Right kidney (tissue), 9 donors: ENCODE measurements at places on chromosomes 5 and 9.
A peak's percentile ranks its signal among the peaks of the same experiment; 100 is the strongest.

GRCh38 chr5:140372971-140373487, 13.0 kb downstream of the SLC4A9 start:
- DNase-seq = peak; percentile 44

GRCh38 chr5:59798862-59799667, 94.5 kb downstream of the PDE4D start:
- DNase-seq = peak; percentile 24

DNA sequence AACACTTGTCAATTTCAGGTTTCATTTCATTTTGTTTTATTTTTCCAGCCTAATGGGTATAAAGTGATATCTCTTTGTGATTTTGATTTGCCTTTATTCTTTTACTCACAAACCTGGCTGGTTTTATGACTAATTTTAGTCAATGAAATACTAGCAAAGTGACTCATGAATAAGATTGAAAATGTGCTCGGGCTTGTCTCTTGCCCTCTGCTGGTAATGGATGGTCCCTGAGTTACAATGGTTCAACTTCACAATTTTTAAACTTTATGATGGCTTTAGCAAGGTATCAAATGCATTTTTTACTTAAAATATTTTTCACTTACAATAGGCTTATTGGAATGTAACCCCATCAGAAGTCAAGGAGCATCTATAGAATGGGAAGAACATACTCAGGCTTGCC, 431.4 kb upstream of the CCNG1 start:
- no peak for DNase-seq

GRCh38 chr5:3962113-3962512, 366.5 kb downstream of the IRX1 start:
- no peak for DNase-seq

DNA sequence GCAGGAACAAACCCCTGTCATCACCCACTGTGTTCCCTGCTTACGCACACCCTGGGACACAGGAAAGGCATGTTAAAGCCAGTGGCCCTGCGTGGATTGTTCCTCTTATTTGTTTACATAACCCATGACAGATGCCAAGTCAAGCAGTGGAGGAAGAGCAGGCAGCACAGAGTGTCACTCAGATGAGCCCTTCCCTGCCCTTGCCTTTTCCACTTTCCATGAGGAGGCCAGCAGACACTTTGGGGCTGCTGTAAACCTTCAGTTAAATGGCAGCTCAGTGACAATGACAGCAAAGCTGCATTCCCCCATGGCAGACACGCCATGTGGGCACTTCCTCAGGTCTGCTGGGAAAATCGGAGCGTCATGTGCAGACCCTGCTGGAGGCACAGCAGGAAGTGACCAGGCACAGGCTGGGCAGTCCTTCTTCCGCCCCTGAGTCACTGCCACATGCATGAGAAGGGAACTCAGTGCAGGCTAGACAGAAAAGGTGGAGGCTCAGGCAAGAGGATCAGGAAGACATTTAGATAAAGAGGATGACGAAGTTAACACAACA, 216.8 kb upstream of the PIK3R1 start:
- DNase-seq = no peak

GRCh38 chr5:67253911-67254310, 57.3 kb upstream of the CD180 start:
- no peak for DNase-seq

- DNase-seq = no peak
Observed at GRCh38 chr5:124104821-124105220, 592.8 kb downstream of the CSNK1G3 start.

GRCh38 chr5:148465381-148466235, 81.8 kb downstream of the FBXO38 start:
- DNase-seq = no peak

DNA sequence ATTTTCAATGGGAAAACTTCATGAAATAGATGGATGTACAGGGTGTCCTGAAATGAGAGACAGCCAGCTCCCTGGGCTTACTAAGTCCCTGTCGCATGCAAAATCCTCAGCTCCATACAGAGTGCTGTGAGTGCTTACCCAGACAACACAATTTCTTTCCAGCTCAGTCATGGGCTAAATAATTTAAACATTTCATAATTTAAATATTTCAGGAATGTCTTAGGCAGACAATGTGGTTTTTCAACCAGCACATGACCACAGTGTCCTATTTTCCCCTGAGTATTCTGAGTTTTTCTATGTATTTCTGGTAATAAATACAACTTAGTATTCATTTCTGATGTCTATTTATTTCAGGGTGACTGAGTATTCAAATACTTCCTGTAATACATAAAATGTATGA, 188.5 kb upstream of the SNX2 start:
- DNase-seq = no peak

DNA sequence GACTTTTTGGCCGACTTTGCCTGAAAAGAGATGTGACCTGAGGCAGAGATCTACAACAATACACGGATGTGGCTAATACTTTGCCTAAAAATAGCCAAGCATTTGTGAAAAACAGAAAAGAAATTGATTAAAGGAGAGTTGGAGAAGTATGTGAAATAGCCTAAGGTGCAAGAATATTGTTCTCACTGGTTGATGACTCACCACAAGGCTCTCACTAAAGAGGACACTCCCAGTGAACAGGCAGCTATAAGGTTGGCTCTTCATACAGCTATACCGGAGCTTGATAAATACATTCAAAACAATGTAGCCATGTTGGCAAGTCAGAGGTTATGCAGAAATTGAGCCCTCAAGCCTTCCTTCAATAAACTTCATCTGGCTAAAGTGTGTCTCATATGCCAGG, 317.2 kb upstream of the GRAMD2B start:
- no peak for DNase-seq

DNA sequence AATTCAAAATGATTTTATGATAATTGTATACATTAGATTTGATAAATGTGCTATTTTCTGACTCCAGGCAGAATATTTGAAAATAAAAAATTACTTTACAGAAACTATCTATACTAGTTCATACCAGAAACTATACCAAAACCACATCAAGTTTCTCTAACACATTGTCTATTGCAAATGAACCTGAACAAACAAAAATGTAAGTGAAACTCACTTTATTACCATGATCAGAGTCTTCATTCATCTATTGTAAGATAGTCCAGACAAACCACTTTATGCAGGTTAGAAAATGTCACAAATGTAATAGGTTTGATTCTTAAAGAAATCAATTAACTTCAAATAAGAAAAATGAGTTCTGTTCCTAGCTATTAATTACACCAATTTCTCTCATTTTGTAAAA, 99.4 kb downstream of the OXCT1 start:
- DNase-seq = no peak

DNA sequence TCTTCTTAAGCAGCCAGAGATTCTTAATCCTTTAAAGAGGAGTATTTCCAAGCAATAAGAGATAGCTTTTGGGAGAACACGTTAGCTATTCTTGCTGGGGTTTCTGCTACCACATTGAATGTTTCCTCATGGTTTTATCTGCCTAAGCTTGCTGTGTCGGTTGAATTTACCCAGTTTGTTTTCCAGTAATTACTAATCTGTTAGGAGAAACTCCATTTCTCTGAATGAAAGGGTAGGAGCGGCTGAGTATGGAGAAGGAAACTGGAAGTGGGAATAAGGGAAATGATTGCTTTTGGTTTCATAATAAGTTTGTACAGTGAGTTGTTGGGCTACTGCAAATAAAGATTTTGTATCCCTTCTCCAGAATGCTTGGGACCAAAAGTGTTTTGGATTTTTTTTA, 1.2 kb downstream of the JAK2 start:
- DNase-seq = no peak

DNA sequence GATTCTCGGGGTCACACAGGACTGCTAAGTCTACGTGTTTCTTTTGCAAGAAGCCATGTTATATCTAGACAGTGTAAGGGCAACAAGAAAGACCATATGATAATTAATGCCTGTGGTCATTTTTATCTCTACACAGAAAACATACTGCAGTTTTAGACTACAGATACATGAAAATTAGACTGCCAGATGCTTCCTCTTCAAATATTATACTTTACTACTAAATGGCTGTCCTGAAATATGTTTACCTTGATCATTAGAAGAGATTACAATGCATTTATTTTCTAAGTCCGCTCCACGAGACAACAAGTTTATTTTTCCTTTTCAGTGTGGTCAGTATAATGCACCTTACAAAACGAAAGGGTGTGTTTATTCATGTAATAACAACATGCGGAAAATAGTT, 147.6 kb downstream of the KIAA0825 start:
- DNase-seq = no peak

- no peak for DNase-seq
Observed at GRCh38 chr5:88967633-88968585, 84.9 kb upstream of the MEF2C start.

DNA sequence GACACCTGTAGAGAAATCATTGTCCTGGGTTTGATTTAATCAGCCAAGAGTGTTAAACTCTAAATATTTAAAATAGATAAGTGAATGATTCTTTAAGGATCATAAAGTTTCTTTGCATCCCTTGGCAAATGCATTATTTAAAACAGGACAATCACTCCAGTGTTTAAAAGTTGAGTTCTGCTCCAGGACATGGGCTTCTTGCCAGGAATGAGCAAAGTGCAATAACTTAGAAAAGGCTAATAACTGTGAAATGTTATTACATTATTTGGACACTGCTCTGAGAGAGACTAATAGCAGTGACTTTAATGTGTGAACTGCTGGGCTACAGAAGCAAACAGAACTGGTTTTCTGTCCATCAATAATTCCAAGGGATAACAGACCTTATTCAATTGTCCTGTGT, 283.3 kb downstream of the GABRB2 start:
- no peak for DNase-seq

DNA sequence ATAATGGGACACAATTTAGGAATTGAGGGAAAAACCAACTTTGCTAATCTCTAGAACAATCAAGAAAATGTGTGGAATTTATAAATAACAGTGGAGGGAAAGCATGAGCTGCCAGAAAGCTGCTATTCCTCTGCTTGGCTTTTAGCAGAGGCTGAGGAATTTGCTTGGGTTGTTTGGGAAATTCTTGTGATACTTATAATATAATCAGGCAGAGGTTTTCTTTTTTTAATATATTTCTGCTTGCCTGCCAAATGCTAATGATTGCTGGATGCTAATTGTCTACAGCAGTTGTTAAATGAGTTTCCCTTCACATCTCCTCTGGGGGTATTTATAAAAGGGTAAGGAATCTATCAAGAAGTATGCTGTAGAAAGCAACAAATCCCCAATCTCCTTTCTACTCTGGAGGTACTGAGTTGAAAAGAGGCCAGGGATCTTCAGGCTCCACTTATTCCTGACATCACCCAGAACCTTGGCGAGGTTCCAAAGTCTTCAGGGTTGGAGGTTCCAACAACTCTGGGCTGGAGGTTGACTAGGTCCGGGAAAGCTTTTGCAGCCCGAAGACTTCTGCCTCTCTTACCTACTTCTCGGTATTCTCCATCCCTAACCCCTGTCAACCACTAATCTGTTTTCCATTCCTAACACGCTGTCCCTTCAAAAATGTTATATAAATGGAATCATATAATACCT, 60.4 kb upstream of the TMED7 start:
- no peak for DNase-seq

- DNase-seq = peak; percentile 58
Observed at GRCh38 chr5:52798938-52799337, 11.2 kb downstream of the ITGA1 start.

DNA sequence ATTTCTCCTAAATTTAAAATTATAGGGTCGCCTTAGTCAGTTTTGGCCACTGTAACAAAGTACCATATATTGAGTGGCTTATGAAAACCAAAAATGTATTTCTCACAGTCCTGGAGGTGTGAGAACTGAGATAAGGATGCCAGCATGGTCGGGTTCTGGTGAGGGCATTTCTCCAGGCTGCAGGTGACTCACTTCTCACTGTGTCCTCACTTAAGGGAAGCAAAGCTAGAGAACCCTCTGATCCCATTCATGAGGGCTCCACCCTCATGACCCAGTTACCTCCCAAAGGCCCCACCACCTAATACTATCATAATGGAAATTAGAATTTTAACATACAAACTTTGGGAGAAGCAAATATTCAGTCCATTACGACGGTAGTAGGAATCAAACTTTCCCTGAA, 75.1 kb upstream of the FBN2 start:
- DNase-seq = no peak

GRCh38 chr5:107232788-107233187, 437.9 kb downstream of the EFNA5 start:
- no peak for DNase-seq

DNA sequence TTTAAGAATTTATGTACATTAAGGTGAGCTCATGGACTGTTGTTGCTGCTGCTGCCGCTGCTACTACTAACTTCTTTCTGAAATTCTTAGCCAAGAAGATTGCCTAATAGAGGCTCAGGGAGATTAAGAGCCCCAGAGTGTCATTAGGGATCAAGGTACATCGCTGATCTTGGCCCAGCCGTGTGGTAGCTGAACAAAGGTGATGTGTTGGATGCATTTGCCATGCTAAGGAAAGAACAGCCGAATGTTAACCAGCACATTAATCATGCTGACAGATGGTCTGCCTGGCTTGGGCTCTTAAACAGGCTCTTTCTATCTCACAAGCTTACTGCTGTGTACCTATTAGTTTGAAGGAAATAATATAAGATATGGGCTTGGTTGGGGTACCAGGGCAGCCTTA, 137.1 kb downstream of the KCTD16 start:
- no peak for DNase-seq

DNA sequence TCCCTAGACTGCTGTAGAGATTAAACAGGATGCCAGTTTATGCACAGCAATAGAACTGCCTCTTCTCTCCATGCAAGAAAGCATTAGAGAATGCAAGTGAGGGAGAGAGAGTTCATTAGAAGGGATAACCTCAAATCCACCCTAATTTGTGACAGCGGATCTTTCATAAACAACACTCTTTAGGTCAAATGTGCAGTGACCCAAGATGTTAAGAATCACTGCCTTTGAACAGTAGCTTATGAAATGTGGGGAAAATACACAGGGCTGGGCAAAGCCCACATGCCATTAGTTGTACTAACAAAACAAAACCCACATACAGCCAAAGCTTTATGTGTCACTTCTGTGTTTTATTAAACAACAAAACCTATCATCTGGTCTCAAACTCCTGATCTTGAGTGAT, 36.2 kb upstream of the POU4F3 start:
- DNase-seq = no peak

DNA sequence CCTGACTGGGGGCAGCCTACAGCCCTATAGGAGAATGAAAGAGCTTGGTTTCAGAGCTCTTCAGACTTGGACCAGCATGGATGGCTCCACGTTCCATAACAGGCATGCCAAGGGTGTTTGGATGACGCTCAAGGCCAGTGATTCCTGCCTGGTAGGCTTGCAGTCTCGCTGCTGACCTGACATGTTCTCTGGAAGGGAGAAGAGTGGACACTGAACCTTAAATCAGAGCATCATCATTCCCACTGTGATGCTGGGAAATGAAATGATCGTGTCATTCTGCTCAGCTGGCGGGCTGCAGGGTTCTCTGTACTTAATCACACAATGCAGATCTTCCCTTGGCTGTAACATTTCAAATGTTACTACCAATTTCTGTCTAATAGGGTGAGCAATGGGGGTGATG, 57.0 kb downstream of the CFAP90 start:
- DNase-seq = no peak

DNA sequence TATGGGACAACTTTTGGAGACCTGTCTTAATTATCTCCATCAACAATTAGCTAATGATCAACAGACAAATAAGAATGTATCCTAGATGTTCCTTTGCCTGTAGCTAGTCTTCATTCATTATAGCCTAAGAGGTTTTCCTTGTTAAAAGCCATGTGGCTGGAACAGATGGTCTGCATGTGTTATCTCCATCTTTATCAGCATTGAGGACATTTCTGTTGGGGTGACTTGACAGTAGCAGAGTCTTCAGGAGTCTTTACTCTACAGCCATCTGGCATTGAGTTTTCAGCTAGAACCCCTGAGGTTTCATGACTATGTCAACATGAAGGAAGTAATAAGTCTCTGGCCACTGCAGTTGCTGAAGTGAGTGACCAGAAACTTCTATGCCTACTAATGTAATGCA, 106.6 kb upstream of the TLE4 start:
- no peak for DNase-seq
